Sciatic nerve (tissue), 2 donors: ENCODE measurements at places on chromosomes 7 and 10. TPM values are rescaled to one million over a fixed set of nuclear protein-coding genes. Genes with fewer than 3 reads are reported as not detected.

GRCh38 chr7:16463949-16464715, 1.4 kb downstream of the SOSTDC1 start:
- DNase-seq = no peak

DNA sequence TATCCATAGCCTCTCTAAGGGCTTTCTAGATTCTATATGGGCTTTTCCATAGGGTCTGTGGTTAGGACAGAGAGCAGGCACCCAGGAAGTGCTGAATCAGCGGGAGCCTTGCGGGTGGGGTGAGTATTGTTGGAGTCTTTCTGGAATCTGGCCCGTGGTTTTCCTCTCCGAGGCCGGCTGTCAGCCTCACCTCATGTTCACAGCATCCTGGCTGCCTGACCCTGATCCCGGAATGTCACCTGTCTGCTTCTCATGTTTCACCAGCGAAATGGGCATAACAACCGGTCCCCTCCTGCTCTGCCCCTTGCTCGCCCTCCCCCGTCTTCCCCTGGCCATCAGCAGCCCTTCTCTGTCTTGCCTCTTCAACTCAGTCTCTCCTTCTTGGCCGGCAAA, 36.5 kb downstream of the DDIT4 start:
- DNase-seq = no peak

GRCh38 chr10:120575411-120575810, 118.4 kb downstream of the PLPP4 start:
- no peak for DNase-seq

- peak; percentile 38 for DNase-seq
Observed at GRCh38 chr10:128054163-128054970, 71.9 kb downstream of the MKI67 start.

DNA sequence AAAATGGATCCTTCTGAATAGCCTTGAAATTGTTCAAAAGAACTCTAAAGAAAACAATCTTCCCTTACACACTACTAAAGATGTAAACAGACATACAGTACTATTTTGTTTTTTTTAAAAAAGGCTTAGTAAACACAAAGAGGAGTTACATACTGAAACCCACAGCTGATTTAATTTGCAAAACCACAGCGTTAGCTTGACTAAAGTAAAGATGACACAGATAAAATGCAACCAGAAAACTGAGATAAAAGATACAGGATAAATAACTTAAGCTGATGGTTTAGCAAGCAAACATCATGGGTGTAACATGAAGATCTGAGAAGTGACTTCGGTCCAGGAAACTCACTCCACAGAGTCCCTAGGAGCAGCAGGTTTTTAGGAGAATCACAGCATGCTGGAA, 21.8 kb downstream of the PRKCQ start:
- no peak for DNase-seq

GRCh38 chr7:38655833-38656774, 24.9 kb upstream of the AMPH start:
- no peak for DNase-seq

Gene TMEM236
- 0.49 TPM for total RNA-seq

Gene CYP2C19
- total RNA-seq = not detected

Gene FAM25C
- not detected for total RNA-seq
